ENCODE measurements at places on chromosomes 13 and 19.

DNA sequence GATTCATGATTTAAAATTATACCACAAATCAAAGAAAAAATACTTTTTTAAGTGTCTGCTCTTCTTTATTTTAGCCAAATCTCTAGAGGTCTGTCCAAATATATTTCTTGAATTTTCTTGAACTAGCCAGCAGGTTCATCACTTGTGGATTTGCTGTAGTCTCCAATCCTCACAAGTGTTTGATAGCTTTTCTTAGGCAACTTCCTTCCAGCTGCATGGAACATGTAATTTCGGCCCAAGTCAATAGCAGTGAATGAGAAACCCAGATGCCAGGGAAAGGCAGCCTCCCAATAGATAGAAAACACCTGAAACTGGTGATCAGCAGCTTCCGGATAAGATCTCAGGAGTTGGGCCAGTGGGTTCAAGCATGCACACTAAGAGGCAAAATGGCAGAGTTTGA, 15.6 kb upstream of the RNASEH2B start:
- no peak for DNase-seq

DNA sequence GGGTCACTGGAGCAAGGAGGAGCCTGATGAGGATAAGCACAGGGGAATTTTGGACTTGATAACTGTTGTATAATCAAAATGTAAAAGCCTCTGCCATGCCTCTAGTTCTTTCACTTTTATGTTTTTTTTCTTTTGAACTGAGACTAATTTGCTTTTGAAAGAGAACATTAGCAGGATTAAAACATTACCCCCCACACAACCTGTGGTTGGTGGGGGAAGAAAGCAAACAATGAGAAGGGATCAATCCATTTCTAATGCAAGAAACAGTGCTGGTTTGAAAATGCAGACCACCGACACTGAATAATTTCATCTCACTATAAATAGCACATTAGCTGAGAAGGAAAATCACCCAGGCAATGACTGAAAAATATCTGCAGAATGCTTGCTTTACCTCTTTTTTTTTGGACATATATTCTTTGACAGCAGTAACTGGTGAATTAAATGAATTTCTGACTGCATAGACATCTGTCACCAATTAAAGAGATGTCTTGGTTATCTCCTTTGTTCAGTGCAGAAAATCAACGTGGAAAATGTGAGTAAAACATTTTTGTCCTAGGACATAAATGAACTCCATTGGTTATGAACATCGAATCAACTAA, 48.6 kb upstream of the TRPC4 start:
- DNase-seq: no peak

DNA sequence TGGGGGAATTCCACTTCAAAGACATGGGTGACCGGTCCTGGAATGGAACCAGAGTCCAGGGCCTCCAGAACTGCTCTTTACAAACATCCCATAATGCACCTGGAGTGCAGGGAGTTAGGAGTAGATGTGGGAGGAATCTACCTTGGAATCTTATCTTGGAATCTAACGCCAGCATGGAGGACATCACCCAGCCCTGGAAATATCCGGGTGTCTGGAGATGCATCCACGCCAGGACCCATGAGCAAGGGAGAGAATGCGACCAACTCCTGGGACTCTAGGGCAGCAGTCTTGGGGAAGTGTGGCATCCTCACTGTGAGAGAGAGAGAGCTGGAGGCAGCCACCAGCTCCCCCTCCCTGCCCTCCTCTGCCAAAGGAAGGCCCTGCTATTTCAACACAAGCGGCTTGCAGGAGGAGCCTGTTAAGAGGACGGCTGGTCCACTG, 211.8 kb downstream of the UQCRFS1 start:
- no peak for DNase-seq

- peak; percentile 10 for DNase-seq
Measured at GRCh38 chr19:38036707-38037611, 130.0 kb downstream of the SIPA1L3 start.

GRCh38 chr19:29680937-29681336, 15.7 kb downstream of the PLEKHF1 start:
- no peak for DNase-seq

DNA sequence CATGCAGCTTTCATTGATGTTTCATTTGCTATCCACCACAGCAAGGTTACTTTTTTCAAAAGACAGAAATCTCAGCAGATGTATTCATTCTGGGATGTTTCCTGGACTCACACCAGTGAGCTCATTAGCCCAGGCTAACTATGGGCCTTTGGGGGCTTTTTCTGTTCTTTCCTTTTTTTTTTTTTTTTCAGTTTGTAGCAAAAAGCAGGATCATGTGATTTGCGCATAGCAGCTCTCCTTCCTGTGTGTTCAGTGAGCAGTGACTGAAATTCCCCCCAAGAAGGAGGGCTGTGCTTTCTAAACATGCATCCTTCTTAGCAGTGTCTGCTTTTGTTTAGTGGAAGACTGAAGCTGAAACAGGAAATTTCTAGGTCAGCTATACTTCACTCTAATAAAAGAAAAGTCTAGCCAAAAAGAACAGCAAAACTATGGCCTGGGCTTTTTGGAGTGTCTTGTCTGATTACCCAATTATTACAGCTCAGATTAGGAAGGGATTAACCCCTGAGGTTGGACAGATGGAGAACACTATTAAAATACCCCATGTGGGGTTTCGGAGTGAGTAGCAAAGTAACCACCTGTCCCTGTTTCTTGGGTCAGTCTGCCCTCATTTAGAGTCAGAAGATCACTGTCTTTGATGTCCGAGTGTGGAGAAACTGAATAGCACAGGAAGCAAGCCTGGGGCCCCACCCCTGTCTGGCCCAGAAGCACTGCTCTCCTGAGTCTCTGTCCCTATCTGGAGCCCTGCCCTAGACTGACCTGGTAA, 8.9 kb upstream of the AMER2 start:
- DNase-seq: no peak

GRCh38 chr13:113843063-113843654, 20.7 kb downstream of the GAS6 start:
- no peak for DNase-seq

DNA sequence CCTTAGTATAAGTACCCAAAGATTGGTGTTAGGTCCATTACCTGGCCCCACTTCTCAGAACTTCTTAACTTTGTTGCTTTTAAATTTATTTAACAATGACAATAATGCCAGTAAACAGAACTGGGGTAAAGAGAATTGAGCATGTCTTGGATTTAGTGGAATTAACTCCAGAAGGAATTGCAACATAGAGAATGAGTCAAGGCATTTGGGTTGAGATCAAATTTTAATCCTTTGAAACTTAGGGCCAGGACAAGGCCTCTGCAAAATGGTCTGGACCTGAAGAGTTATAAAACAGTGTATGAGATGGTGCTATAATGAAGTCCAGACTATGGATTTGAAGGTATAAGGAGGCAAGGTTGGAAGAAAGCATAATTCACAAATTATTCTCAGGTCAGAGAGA, 1030.4 kb downstream of the SLITRK5 start:
- no peak for DNase-seq

DNA sequence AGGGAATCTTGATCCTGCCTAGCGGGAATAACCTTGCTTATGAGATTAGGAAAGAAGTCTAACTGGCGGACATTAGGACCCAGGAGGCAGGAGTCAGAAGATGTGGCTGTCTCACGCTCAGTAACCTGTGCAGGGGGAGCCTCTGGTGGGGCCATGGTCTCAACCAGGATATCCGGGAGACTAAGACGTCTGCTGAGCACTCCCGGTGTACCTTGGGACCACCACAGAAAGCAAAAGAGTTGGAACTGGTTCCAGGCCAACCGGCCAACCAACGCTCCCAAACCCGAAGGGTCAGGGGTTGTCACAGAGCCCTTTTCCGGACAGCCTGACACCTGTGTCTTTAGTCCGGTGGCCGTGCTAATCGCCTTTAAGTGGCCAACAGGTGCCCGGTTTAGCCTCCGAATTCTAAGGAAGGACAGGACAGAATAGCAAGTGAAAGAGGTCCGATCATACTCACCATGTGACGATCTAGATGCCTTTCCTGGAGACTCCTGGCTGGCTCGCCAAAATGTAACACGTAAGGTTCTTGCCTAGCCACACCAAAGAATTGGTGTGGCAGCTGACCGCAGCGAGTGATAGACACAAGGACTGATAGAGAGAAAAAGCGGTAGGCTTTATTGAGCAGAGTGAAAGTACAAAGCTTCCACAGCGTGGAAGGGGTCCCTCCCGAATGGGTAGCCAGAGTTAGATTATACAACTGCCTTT, 103.9 kb upstream of the DIAPH3 start:
- DNase-seq: no peak

GRCh38 chr13:38674208-38674607, 12.7 kb upstream of the FREM2 start:
- no peak for DNase-seq

- no peak for DNase-seq
Measured at GRCh38 chr19:1811942-1812425, at the start of gene ATP8B3. Gene ATP8B3 (minus strand): TSS chr19:1812276. CDS start chr19:1811736, 540 bp downstream.

- no peak for DNase-seq
Measured at GRCh38 chr19:55493052-55493644, 4.9 kb downstream of the SSC5D start.

- DNase-seq: no peak
Measured at GRCh38 chr13:98144027-98144741, 1.3 kb downstream of the FARP1 start.

- DNase-seq: no peak
Measured at GRCh38 chr19:33134571-33135041, 2.7 kb downstream of the WDR88 start.

DNA sequence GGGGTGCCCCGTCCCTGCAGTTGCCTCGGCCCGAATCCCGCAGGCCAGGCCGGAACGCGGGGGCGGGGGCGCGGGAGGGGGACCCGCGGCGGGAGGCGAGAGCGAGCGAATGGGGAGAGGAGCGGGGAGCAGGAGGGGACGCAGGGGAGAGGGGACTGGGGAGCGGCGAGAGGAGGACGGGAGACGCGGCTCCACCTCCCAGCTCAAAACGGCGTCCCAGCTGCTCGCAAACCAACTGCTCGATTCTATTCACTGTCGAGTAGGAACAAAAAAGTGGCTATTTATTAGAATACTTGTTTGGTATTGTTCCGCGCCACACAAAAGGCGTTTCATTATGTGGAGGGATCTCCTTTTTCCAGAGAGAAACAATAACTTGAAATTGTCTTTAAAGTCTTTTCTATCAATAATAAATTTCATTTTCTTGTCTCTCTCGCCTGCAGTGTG, 10.6 kb upstream of the SOX1 start:
- no peak for DNase-seq

DNA sequence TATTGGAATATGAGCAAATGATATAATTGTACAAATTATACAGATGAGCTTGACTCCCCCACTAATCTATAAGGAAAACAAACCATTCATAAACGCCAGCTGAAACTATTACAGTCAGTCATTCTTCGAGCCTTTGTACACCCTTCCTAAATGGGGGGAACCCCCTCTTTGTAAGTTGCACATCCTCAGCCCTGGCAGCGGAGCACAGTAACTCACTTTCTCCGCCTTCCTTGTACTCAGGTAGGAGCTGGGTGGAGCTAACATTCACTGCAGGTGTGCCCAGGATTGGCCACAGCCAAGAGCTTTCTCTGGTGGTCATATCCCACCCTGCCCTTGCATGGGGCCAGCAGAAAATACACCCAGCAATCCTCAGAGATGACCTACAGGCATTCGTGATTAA, 28.6 kb downstream of the PIN1 start:
- no peak for DNase-seq

- DNase-seq: no peak
Measured at GRCh38 chr13:50450279-50450678, 393.2 kb downstream of the DLEU7 start.

Measured in NCI-H2029 treated with DMSO at 0.1 percent for 48 hours (cell line).